SIG-M5 (cell line): ENCODE measurements at places on chromosomes 5 and 9.

GRCh38 chr5:175826980-175827379 lies 44.4 kb upstream of the CPLX2 start:
- no peak for DNase-seq

DNA sequence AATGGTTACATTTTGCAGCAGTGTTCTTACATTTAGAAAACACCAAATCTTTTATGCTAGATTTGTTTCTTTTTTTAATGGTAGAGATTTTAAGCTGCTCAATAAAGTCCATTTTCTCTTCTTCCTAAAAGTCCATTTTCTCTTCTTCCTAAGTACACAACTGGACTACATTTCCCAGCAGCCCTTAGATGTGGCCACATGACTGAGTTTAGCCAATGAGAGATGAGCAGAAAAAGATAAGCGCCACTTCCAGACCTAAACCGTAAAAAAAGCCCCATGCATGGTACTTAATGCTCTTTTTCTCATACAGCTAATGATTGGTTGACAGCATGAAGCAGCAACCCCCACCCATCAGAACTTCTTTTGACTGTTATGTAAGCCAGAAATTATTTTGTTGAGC lies 206.7 kb downstream of the FAM114A2 start:
- no peak for DNase-seq

DNA sequence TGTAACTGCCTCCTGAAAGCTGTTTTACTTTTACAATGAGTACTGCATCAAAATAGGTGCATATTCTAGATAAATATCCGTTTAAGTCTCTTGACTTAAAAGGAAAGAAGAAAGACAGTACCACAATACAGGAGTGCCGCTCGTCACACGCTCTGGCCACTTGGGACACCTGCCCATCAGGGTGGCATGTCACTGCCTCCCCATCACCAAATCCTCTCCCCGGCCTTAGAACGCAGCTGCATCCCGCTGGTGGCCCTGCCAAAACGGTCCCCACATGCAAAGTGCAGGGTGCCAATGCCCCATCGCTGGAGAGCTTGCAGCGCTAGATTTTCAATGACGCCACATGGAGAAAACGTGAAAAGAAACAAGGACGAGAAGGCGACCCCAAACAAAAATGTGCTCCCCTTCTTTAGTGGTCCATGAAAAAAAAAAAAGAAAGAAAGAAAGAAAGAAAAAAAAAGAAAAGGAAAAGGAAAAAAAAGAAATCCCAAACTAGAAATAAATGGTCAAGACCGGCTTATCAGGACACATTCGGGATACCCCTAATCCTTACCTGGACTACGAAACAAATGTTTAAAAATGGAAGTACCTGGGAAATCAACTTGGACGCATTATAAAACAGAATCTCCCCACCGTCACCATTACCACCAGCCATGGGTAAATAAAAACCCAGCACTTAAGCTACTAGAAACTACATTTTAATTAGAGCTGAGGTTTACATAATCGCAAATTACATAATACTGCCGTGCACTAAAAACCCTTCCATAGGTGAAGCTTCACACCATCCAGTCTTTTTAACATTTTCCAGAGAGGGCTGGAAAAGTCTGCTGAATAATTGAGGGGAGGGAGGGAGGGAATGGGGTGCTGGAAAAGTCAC lies 1.0 kb downstream of the ANKH start:
- no peak for DNase-seq

- no peak for DNase-seq
Measured at GRCh38 chr5:1708592-1709141, 91.0 kb downstream of the MRPL36 start.

DNA sequence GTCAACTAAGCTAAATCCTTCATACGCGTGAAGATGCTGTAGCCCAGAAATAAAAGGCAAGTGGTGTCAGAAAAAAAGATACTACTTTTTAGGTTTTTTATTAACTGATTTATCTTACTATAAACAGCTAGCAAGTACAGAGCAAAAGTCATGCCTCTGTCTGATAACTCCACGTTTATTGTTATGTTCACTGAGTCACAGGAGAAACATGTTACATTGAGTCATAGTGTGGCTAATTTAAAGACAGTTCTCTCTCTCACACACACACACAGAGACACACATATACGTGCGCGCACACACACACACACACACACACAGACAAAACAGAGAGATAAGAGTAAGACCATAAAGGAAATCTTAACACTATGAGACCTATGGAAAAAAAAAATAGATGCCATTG lies 770.0 kb upstream of the CDH10 start:
- DNase-seq, result no peak

DNA sequence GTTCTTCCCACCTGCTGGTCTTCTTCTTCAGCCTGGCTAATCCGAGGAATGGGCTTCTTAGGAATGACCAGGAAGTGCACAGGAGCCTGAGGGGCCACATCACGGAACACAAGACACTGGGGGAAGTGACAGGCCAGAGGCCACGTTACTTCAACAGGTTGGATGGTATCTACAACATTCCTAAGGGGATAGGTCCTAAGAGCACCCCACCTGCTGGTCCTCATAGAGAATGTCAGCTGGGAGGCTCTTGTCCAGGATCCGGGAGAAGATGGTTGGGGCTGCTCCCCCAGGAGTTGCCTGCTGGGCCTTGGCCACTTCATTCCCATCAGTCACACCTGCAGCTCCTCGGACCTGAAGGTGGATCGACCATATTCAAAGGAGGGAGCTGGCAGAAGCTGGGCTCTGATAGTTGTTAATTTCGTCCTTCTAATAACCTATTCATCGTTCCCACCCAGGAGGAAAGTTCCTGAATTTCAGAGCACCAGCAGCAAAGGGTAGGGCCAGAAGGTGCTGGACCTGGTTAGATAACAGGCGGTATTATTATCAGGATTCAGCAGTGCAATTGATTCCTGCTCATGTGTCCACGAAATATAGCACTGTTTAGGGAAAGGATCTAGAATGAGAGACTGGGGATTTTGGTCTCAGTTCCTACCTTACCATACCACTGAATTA lies 1.3 kb downstream of the HINT2 start:
- no peak for DNase-seq
